SK-MEL-5 (cell line): ENCODE measurements at places on chromosomes 16 and 17.

DNA sequence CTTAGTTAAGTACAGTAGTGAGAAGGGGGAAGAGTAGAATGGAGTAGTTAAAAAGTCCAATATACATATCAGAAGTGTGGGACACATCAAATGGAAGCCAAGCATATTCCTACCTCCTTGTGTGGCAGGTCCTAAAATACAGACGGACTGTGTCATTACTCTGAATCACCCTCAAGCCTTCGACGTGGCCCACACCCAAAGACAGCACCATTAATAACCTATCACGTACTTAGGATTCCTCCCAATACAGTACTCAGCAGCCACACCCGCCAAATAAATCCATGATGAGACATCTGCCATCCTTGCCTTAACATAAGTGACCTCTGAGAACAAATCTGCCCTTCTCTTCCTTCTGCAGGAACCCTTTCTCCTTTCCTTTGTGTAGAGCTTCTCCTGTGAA is 38.9 kb downstream of the UBE2G1 start:
- DNase-seq: no peak

GRCh38 chr17:68600931-68601564 is at the start of gene FAM20A:
Gene FAM20A (minus strand): TSS chr17:68601367. CDS start chr17:68600666, 701 bp downstream.
- no peak for DNase-seq

DNA sequence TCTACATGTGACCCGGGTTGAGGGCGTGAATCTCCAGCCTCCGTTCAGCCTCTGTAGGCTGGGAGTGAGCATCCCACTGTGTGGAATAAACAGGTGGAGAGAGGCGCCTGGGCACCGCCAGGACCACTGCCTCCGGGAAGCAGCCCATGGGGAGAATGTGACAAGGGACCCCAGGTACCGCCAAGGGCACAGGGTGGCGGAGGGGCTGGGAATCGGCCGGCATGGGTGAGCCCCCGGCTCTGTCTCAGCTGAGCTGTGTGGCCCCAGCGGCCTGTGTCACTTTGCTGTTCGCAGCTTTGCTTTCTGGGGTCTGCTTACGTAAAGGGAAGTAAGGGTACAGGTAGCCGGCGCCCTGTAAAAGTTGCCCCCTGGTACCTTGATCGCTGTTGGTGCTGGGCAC is 11.5 kb downstream of the GSE1 start:
- DNase-seq: no peak

DNA sequence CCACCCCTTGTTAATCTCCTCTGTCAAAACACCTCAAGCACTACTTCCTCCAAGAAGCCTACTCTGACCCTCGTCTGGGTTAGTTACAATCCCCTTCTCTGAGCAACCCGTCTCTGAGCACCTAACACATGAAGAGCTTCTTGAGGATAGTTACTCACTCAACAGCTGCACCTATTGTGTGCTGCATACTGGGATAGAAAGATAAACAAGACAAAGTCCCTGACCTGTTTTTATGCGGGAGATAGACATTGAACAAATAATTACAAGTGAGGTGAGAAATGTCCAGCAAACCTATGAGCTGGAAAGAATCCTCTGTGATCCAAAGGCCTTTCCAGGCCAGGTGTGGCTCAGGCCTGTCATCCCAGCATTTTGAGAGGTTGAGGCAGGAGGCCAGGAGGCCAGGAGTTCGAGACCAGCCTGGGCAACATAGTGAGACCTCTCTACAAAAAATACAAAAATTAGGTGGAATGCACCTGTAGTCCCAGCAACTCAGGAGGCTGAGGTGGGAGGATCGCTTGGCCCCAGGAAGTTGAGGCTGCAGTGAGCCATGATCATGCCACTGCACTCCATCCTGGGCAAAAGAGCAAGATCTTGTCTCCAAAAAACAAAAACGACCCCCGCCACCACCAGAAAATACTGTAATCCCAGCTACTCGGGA is 5.5 kb upstream of the ZNF771 start:
- DNase-seq: no peak

DNA sequence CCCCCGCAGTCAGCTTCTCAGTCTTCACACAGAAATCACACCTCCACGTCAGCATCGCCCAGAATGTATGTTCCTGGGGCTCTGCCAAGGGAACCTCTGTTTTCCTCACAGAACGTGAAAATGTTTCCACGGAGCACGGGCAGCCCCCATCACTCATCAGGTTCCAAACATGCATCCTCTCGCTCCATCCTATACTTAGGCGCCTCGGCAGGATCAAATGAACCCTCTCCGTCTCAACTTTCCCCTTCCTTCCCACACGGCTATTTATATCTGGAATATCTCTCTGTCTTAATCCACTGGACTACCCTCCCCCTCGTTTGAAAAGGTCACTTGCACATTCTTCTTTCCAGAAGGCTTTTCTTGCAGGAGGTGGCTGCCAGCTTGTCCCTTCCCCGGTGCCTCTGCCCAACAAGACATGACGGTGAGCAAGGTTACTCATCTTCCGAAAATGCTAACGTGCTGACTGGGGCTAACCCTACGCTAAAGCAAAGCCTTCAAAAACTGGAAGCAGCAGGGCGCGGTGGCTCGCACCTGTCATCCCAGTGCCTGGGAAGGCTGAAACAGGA is 21.6 kb downstream of the NXN start:
- DNase-seq: no peak

GRCh38 chr16:30893744-30894539 is at the start of gene BCL7C:
Gene BCL7C (minus strand): TSS chr16:30894077. CDS start chr16:30893944, 133 bp downstream.
- DNase-seq: peak; percentile 88

DNA sequence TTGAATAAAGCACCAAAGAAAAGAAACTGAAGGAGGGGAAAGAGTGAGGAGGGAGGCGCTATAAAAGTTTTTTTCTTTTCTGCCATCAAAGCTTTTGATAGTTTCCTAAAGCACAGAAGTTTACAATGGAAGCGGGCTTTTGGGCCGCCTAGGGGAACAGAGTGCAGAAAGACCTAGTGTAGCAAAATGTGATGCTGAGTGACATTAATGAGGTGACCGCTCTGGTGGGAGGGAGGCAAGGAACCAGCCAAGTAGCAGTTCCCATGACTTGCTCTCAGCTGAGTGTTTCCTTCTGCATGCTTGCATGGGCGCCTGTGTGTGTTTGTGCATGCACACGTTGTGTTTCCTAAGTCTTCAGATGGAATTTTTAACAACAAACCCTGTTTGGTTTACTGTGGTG is 15.5 kb downstream of the MSI2 start:
- DNase-seq: no peak

DNA sequence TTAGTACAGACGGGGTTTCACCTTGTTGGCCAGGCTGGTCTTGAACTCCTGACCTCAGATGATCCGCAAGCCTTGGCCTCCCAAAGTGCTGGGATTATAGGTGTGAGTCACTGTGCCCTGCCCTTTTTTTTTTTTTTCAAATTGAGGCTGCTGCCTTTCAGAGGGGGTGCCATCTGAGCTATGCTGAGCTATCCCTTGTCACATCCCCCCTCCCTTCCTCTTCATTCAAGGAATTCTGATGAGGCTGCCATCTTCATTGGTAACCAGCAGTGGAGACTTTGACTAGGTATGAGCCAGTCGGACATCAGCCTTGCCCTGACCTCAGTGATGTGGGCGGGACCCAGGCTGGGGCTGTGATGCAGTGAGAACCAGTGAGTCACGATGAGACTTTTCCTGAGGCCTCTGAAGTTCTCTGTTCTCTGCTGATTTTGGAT is 24.4 kb upstream of the GPT2 start:
- DNase-seq: peak; percentile 32

- DNase-seq: no peak
Measured at GRCh38 chr17:32357615-32358014, 7.7 kb downstream of the ZNF207 start.

DNA sequence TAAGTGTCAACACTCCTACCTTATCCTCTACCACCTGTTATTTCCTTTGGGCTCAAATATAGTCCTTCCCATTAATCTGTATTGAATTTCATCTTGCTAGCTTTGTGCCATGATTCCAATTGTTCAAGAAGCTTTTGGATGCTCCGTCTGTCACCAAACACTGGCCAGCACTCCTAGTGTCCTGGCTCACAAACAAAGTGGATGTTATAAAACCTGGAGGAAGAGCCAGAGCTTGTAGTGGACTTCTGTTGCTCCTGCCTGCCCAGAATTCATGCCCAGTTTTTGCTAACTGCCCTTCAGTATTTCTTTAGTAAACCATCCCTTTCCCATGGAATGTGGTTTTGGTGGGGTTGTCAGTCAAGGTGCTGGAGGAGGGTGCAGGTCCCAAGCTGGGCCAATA is 77.2 kb upstream of the HS3ST2 start:
- DNase-seq: no peak

DNA sequence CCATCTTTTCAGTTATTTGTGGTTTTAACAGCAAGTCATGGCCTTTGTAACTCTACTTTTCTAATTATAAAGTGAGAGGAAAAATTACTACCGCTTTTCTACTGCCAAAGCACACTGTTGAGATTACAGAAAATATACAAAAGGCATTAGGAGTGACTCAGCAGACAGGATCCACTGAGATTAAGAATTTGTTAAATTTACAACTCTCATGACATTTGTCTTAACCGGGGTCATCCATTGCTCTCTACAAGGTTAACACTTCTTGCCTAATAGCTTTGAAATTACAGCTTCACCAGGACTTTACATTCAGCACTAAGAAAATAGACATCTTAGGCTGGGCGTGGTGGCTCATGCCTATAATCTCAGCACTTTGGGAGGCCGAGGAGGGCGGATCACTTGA is 93.4 kb downstream of the SSH2 start:
- no peak for DNase-seq

GRCh38 chr17:65679165-65679845 is 117.9 kb upstream of the AXIN2 start:
- DNase-seq: no peak

DNA sequence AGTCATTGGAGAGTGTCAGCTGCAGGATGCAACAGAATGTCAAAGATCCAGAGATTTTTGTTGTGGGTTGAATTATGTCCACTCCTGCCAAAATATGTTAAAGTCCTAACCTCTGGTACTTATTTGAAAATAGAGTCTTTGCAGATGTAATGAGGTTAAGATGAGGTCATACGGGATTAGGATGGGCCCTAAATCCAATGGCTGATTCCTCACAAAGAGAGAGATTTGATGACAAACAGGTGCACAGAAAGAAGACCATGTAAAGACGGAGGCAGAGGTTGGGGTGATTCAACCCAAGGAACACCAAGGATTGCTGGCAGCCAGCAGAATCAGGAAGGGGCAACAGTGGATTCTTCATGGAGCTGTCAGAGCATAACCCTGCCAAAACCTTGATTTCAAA is 34.5 kb upstream of the USP22 start:
- DNase-seq: no peak

DNA sequence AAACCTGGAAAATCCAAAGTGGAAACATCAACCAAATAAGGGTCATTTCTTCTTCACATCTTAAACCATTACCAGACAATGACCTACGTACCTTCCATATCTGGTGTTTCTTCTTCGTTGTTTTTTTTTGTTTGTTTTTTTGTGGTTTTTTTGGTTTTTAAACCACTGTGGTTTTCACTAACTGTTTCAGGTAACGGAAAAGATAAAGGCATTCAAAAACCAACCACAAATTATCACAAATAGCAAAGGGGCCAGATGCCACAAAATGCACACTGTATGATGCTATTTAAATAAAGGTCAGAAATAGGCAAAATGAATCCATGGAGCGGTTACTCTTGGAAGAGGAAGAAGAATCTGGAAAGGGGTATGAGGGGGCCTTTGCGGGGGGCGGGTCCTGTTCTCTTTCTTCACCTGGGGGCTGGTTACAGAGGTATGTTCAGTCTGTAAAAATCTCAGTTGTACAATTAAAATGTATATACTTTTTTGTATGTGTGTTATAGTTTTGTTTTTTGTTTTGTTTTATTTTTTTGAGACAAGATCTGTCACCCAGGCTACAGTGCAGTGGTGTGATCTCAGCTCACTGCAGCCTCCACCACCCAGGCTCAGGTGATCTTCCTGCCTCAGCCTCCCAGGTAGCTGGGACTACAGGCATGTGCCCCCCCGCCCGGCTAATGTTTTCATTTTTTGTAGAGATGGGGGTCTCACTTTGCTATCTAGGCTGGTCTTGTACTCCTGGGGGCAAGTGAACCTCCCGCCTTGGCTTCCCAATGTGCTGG is 29.6 kb downstream of the LITAF start:
- no peak for DNase-seq

DNA sequence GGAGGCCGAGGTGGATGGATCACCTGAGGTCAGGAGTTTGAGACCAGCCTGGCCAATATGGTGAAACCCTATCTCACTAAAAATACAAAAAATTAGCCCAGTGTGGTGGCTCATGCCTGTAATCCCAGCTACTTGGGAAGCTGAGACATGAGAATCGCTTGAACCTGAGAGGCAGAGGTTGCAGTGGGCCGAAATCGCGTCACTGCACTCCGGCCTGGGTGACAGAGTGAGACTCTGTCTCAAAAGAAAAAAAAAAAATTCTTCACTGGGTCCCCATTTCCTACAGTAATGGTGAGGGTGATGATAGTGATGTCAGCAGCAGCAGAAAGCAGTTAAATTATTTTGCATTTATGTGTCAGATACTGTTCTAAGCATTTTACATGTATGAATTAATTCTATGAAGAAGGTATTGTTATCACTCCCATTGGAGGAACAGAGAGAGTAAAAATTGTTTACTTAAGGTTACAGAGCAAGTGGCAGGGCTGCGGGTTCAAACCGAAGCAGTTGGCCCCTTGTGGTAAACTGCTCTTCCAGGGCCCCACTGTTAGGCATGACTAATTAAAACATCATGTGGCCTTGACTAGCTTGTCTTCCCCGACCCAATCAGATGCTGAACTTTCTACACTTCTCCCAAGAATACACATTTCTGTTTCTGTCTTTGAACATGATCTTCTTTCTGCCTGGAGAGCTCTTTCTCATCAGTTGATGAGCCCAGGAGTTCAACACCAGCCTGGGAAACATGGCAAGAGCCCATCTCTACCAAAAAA is 45.8 kb downstream of the STAT3 start:
- DNase-seq: no peak

- no peak for DNase-seq
Measured at GRCh38 chr16:9660898-9661297, 521.3 kb downstream of the GRIN2A start.

DNA sequence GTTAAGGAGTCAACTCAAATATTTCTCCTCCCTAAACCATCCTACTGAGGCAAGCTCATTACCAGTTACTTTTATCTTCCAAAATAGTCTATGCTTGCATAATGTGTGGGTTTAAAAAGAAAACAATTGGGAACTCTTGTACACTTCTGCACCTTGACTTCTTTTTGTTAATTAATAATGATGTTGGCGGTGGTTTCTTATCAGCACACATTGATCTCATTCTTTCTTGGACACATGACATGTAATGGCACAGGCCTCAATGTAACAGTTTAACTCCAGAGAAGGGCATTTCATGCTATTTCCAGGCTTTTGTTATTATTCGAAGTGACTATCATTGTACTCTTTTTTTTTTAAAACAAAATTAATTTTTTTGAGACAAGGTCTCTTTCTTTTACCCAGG is 7.8 kb downstream of the PLCG2 start:
- DNase-seq: no peak

- DNase-seq: no peak
Measured at GRCh38 chr16:56911771-56912571, 20.0 kb upstream of the HERPUD1 start.

- no peak for DNase-seq
Measured at GRCh38 chr16:84868829-84869472, 49.2 kb downstream of the CRISPLD2 start.

GRCh38 chr17:75927286-75927922 is 13.4 kb downstream of the FBF1 start:
- peak; percentile 82 for DNase-seq
